ENCODE measurements at places on chromosomes 12 and 14.

DNA sequence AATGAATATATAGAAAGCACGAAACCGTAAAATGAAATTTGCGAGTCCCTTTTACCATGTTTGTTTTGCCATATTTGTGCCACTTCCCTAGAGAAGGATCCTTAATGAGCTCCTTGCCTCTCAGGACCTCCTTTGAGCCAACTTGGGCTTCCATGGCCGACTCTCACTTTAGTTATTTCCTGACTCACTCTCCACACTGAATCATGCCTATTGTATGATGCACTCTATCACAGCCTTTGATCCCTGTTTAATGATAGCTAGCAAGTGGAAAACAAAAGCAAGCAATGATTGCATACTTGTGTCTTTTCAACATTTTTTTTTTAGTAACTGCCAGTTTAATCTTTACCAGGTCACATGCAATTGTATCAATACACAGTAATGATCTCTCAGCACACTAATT is 153.2 kb downstream of the CCER1 start:
- peak; percentile 68 for DNase-seq

DNA sequence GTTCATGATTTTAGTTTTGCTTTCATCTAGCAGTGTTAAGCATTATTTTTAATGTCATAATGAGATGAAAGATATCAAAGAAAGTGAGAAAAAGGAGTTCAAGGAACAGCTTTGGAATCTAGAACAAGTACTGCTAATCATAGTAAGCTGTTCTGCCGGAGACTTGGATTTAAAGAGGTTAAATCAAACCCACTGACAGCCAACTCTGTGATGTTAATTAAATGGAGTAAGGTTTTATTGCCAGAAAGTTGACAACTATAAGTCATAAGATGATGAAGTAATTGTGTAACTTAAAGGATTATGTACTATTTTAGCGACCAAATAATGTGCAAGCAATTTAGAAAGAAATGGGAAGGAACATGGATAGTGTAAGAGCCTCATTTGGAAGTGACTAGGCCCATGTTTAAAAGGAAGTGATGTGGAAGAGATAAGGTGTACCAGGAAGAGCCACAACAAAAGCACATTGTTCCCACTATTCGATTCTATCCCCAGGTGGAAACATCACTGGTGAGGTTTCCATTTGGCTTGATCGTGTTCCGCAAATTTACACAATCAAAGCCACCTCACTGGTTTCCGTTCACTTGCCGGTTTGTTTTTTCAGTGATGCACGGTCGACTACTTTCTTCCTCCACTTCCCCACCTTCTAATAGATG is 388.5 kb downstream of the PAWR start:
- DNase-seq, result no peak

DNA sequence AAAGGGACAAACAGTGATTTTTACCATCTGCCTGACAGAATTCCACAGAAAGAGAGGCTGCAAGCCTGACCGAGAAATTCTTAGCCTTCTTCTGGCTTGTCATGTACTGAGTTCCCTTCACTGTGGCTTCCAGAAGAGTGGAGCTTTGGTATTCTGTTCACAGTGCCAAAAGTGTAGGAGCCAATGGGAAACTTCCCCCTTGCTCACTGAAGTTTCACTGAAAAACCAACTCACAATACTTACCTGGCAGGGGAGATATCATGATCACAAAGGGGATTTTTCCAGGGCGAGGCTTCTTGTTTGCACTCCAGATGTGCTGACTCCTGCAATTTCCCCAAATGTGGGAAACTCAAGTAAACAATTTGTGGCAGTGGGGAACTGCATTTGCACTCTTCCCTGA is 31.7 kb upstream of the MMP19 start:
- DNase-seq, result no peak

DNA sequence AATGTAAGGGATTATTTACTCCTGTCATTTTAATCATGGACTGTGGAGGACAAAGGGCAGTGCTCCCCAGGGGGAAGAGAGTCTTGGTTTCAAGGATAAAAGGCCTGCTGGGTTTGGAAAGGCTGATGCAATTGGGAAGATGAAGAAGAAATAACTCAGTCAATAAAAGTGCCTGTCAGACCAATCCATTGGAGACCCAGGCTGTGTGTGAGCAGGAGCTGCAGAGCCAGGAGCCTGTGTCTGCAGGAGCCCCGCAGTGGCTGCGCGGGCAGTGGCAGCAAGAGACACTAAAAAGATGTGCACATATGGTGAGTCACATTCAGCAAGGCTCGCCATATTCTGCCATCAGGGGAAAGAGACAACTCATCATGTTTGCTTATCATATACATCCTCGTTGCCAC is 90.4 kb downstream of the CRACR2A start:
- peak; percentile 34 for DNase-seq

DNA sequence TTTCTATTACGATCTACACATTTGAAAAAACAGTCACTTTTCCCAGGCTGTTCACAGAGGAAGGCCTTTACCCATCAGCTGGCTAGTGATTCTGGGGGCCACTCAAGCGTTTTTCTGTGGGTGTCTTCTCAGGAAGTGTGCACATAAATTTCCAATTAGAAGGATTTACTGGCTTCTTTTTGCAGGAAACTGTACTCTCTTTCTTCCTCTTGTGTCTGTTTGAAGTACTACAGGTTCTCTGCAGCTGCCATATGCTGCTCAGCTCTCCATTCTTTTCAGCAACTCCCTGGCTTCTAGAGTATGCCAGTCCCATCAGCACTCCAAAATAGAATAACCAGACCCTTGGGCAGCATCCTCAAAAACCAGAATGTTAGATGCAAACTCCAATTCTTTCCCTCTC is 110.4 kb upstream of the NAV3 start:
- DNase-seq, result peak; percentile 33

- no peak for DNase-seq
Measured at GRCh38 chr14:76022991-76023390, 37.4 kb downstream of the IFT43 start.

GRCh38 chr12:31300341-31300740 is 25.6 kb downstream of the SINHCAF start:
- no peak for DNase-seq

DNA sequence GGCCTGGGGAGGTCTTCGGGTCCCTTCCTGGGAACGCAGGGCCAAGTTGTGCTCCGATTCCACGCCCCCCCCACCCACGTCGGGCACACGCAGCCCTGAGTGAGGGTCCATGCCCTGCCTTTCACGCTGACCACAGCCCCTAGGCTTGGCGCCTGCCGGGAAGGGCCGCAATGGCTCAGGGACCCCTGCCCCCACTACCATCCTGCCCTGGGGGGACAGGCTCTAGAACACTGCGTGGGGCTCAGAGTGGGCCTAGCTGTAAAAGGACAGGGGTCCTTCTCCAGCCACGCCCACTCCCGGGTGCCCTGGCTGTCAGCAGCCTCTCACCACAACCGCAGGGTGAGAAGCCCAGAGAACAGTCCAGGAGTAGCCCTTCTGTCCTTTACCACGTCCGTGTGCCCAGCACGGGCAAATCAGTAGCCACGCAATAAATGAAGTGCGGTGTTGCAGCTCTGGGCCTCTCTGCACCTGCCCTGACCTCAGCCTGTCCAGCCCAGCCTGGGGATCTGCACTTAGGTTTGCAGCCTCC is 9.4 kb upstream of the GPR68 start:
- no peak for DNase-seq

- no peak for DNase-seq
Measured at GRCh38 chr14:73289308-73289707, 52.0 kb downstream of the PAPLN start.

GRCh38 chr14:55980970-55981369 is 137.2 kb upstream of the PELI2 start:
- no peak for DNase-seq

GRCh38 chr12:123232472-123232806 is 502 bp downstream of the MPHOSPH9 start:
- no peak for DNase-seq

DNA sequence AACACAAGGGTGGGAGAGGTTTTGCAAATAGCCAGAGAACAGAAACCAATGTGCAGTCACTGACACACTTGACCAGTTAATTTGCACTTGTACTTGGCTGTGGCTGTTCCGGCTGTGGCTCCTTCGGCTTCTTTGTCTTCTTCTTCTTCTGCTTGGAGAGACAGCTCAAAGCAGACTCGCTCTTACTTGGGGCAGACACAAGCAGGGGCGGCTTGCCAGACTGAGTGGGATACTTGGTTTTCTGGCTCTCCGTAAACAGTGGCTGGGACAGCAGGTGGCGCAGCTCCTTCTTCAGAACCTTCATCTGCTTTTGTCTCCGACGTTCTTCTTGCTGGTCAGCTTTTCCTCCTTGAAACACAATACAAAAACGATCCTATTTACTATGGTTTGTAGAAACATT is 25.0 kb downstream of the OTUB2 start:
- peak; percentile 65 for DNase-seq

- DNase-seq, result no peak
Measured at GRCh38 chr14:69629225-69630127, 18.1 kb downstream of the SUSD6 start.

GRCh38 chr12:42482041-42482747 is 107.4 kb downstream of the PRICKLE1 start:
- DNase-seq, result peak; percentile 49

- DNase-seq, result no peak
Measured at GRCh38 chr12:26726956-26727355, 106.0 kb downstream of the ITPR2 start.

GRCh38 chr12:119780786-119781434 is 96.2 kb downstream of the CIT start:
- DNase-seq, result peak; percentile 52

DNA sequence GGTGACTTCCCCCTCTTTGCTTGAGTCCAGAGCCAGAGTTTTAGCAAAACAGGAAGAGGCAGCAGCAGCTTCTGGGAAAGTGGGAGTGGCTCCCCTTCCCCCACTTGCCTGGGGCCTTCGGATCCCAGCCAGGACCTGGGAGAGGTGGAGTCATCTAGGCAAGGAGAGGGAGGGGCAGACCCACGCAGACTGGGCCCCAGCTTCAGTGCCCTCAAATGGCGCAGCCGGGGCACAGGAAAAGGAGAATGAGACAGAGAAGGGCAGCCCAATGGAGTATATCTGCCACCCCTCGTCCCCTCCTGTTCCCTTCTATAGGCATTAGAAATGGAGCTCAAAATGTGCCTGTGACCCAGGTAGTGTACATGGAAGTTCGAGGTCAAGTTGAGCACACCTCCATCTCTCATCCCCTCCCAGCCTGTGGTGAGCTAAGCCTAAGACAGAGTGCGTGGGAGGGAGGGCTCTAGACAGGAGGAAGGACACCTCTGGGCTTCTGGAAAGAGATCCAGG is 9.3 kb upstream of the HDAC7 start:
- DNase-seq, result peak; percentile 69

GRCh38 chr12:43501703-43502102 is 50.3 kb downstream of the ADAMTS20 start:
- peak; percentile 48 for DNase-seq

GRCh38 chr14:64293976-64294671 is at the start of gene ESR2:
TSS of gene ESR2 (minus strand) at chr14:64294371. CDS start at chr14:64282985, 11,386 bp downstream.
- DNase-seq, result peak; percentile 37

DNA sequence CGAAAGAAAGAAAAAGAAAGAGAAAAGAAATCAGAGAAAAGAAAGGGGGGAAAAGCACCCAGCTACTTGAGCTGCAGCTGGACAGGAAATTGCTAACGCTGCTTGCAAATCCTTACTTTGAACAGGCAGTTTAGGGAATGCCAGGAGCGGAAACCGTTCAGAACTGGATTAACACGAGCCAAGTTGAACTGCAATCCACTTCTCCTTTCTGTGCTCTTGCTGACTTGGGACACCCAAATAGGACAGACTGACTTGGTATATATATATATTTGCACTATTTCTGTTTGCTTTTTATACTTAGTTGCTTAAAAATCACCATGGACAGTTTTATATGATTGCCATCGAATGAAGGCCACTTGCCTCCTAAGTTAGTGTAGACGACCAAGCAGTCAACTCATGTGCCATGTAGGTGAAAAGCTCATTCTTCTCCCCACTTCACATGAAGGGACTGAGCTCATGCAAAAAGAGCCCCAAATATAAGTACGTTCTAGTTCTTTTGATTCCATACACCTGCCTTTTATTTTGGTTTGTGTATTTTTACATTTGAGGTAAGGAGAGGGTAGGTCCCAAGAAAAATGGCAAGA is 5.5 kb downstream of the DUSP6 start:
- DNase-seq, result peak; percentile 64

- no peak for DNase-seq
Measured at GRCh38 chr14:36807727-36808126, 146.1 kb downstream of the PAX9 start.

DNA sequence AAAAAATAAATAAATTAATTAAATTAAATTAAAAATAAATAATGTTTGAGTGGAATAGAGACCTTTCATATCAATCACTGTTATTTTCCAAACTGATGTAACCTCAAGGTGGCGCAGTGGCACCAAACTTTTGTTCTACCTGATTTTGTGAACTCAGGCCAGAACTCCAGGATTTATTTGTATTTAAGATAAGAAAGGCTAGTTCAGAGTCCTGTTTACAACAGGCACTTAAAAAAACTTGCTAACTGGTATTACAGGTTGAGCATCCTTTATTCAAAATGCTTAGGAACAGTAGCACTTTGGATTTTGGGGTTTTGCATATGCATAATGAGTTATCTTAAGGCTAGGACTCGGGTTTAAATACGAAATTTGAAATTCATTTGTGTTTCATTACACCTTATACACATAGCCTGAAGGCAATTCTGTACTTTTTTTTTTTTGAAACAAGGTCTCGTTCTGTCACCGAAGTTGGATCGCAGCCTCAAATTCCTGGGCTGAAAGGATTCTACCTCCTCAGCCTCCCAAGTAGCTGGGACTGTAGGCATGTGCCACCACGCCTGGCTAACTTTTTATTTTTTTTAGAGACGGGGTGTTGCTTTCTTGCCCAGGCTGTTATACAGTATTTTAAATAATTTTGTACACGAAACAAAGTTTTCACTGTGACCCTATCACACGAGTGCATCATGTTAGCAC is 32.4 kb downstream of the YY1 start:
- DNase-seq, result peak; percentile 25

GRCh38 chr14:93269341-93270068 is 62.4 kb downstream of the UBR7 start:
- peak; percentile 92 for DNase-seq

DNA sequence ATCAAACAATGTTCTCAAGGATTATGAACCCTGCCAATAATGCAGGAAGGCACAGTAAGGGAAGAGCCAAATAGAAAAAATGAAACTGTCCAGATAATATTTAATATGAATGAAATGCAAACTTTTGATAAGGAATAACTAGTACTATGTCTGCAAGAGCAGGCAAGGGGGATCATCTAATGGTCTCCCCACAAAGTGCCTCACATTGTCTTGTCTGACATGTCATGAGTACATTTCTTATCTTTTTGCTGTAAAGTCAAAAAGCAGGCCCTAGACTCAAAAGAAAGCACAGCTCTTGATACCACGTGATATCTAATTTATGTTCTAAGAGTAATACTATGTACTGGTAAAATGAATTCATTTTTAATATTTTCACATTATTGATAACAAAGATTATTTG is 43.9 kb upstream of the GTF2A1 start:
- DNase-seq, result no peak

- DNase-seq, result no peak
Measured at GRCh38 chr14:38056270-38056669, 151.4 kb upstream of the SSTR1 start.

DNA sequence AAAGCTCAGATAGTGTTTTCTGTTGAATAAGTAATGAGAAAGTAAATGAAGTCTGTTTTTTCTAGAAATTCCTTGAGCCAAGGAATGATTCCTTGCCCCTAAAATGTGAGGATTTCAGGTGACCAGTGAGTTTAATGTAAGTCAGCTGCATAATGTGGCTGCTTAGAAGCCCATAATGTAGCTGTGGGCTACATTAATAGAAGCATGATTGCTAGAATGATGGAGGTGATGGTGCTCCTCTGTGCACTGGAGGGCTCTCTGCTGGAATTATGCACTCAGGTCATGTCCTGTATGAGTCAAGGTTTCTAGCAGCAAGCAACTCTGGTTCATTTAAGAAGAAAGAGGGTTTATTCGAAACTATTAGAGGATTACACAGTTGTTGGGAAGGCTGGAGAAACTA is 19.6 kb upstream of the PWP1 start:
- DNase-seq, result no peak

All from fibroblast of mammary gland (primary cell).